ENCODE measurements at places on chromosomes 7 and 10.

DNA sequence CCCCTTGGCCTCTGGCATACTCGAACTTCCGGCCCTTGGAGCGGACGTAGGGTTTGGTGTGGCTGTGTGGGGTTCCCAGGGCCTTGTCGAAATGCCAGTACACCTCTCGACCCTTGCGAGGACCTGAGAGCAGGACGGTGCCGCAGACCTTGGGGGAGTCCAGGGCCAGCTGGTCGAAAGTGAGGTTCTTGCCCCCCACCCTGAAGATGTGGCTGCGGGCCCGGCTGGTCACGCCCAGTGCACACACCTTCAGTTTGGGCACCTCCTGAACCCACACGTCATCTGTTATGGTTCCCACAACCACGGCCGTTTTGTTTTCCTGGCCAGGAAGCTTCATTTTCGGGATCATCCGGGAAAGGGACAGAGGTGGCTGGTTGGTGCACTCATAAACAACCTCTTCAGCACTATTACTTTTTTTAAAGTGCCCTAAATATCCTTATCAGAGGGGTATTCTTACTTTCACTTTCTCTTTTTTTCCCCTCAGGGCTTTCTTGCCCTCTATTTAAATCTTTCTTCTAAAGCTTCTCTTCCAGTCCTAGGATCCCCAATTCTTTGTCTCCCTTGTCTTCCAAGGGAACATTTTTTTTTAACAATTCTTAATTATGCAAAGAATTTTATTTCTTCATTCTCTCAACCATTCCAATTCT is 44.9 kb upstream of the FAM3C start:
- DNase-seq, result no peak

GRCh38 chr10:122199070-122199469 is 72.0 kb upstream of the BTBD16 start:
- no peak for DNase-seq

DNA sequence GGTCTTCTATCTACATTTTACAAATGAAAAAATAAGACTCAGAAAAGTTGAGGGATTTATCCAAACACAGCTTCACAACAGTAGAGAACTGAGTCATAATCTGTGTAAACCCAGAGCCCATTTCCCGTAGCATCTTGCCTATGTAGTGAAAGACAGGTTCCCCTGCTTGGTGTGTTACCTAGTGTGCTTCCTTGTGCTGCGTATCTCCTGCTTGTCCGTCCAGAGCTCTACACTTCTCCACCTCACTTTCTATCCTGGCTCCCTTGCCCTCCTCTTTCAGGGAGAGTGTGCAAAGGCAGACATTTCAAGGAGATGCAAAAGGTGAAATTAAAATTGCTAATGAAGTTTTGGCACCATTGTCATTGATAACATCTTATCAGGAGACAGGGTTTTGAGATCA is 1.4 kb upstream of the ASNS start:
- DNase-seq, result no peak

DNA sequence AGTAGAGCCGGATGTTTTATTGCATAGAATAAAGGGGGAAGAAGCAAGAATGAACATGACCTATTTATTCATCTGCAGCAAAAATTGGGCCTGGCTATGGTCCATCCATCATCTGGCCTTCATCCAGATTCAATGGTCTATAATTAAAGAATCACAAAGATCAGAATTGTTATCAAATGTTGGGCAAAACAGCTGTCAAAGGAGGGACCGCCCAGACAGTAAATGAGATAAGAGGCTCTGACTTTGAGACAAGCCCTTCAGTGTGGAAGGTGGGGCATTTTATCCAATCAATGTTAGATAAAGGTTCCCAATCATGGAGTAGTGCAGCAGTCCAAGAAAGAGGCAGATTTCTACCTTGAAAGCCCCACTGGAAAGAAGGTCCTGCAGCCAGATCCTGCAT is 153.5 kb downstream of the PARD3 start:
- no peak for DNase-seq

GRCh38 chr10:110363572-110364411 is 59.1 kb upstream of the SMNDC1 start:
- DNase-seq, result no peak

- DNase-seq, result no peak
Measured at GRCh38 chr7:42395607-42396006, 158.6 kb upstream of the GLI3 start.

GRCh38 chr7:37011151-37011890 is 287.0 kb upstream of the AOAH start:
- DNase-seq, result no peak

Measured in esophagus squamous epithelium (tissue), 5 donors.